Stimulated activated CD8-positive, alpha-beta memory T cell treated with anti-CD3 and anti-CD28 coated beads, Interleukin-4, amount 100 ng/mL, for 4 hours (primary cell): ENCODE measurements at places on chromosomes 13 and 19.

DNA sequence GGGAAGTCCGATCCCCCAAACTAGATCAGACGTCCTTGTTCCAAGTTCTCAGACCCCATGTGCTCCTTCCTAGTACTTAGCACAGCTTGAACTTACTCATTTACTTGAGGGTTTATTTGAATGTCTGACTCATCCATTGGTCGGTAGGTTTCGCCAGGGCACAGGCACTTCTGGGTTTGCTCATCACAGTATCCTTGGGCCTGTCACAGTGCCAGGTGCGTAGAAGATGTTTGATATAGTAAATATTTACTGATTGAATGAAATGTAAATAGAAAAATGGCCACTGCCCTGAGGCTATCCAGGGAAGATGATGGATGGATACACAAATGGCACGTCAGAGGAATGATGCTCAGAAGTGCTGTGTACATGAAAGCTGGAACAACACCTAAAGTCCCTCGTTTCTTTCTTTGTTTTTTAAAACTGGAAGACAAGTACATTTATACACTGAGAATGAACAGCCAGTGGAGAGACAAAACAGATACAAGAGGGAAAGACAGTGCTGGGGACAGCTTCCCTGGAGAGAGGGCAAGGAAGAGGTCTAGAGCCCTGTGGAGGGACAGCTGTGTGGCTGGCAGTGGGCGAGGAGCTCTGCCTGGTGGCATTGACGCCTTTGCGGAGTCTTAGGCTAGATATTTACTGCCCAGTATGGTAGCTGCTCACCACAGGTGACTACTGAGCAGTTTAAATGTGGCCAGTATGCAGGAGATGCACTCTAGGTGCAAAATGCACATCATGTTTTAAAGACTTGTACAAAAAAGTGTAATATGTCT is 31.2 kb upstream of the KL start:
- no peak for DNase-seq

- DNase-seq = no peak
Measured at GRCh38 chr13:98556968-98557631, 19.8 kb downstream of the STK24 start.

GRCh38 chr19:29662604-29663404 is 2.5 kb upstream of the PLEKHF1 start:
- no peak for DNase-seq

GRCh38 chr13:80555796-80556678 is 215.1 kb upstream of the SPRY2 start:
- no peak for DNase-seq

DNA sequence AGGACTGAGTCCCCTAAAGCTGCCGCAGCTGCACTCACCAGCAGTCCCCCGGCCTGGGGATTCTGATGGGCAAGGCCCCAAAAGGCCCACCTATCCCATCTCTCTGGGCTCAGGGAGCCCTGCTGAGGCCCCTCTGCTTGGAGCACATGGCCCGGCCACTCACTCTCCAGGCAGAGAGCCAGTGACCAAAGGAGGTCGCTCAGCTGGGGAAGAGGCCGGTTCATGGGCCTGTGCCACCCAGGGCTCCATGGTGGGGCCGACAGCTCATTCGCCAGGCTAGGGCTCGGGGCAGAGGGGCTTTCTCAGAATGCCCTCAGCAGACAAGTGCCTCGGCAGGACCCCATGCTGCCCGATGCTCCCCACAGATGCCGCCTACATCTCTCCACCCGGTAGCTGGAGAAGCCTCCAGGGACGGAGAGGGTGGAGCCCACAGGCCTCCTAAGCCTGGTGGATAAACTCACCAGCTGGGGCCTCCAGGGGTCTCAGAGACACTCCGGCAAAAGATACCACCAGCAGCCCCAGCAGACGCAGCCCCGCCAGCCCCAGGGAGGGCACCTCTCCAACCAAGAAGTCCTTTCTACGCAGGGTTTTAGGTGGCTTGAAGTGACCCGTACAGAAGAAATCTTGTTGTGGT is 54.4 kb downstream of the MLLT1 start:
- no peak for DNase-seq
